ENCODE measurements at places on chromosomes 5 and 9.

DNA sequence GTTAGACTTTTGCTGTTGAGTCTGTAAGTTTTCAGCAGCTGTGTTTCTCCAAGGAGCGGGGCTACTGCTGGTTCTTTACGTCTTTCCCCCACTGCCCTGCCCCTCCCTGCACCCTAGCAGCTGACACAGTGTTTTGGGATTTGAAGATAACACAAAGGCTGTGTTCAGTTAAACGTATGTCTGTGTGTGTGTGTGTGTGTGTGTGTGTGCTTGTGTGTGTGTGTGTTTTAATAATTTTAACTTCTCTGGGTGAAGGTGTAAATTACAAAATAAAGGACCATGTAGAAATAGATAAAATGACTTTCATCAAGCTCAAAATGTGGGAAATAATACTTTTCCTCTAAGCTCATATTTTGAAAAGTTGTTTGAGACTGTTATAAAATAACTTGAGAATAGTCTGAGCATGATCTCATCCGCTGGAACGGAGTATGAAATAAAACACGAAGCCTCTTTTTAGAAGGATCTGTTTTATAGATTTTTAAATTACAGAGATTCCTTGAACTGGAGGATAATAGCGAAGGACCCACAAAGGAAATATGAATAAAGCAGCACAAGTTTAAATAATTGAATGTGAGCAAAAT, 10.9 kb downstream of the ABL1 start:
- no peak for DNase-seq

DNA sequence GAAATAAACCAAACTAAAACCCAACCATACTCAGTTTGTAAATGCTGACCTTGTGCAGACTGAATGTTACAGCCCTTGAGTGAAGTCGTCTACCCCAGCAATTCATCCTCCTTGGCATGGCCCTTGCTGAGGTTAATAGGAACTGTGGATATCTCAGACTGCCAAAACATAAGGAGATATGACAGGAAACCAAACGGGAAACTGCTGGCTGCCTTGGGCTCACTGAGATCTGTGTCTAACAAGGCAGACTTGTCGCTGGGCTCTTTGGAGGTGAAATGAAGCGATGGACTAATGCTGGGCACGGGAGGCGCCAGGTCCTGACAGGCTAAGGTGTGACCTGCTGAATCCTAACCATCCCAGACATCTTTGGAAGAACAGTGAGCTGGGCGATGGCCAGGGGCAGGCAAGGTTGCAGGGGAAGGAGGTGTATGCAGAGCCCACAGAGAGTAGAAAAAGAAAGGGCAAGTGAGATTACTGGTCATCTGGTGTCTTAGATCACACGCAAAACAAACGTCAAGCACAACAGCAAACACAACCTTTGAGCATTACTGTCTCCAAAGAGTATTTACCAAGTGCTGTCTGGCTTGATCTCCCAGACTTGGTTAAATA, 44.6 kb upstream of the ALDH1A1 start:
- no peak for DNase-seq

GRCh38 chr5:179242676-179243075, 102.6 kb downstream of the ADAMTS2 start:
- no peak for DNase-seq

DNA sequence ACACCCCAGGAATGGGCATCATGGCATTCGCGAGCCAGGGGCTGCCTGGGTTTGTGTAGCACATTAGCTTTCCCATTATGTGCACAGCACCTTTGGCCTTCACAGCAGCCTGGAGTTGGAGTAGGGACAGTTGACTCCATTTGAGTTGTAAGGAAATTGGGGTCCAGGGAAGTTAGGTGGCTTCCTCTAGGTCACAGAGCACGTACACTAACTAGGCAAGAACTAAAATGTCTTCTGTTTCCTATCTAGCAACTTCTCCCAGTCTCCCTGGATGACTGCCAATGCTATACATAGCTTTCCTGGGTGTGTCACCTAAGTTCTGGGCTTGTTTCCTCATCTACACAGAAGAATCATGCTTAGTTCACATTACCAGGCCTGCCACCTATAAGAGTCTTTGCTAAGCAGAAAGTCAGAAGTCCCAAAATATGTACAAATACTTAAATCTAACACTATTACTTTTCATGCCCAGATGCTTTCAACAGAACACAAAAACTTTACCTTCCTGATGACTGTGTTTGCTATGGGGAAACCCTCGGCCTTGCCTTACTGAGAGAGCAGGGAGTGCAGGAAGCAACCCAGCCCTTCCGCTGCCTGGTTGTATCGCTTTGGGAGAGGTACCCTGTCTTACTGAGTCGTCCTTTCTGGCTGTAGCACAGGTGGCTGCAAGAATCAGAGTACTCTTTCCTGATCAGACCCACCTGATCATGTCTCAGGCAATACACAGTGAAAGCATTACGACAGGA, 12.0 kb downstream of the MACROH2A1 start:
- DNase-seq = no peak

- DNase-seq = no peak
Measured at GRCh38 chr9:123544007-123544827, 188.2 kb downstream of the CRB2 start.

DNA sequence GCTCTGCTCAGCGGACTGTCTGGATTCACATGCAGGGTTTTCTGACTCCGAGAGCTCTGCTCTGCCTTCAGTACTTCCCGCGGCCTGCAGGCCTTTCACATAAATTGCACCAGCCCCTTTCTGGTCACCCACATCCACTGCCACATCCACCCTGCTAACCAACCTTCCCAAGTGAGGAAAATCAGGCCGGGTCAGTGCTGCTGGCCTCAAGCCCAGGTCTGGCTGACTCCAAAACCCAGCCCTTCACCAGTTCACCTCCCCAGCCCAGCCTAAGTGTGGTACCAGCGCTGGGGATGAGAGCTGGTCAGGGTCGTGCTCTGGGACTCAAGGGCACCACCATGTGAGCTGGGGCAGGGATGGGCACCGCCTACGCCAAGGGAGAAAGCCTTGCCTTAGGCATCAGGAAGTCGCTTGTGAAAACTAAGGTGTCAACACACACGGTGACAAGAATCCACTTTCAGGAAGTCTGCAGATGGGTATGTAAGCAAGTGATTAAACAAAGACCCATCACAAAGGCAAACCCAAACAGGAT, 12.3 kb downstream of the LMAN2 start:
- no peak for DNase-seq

DNA sequence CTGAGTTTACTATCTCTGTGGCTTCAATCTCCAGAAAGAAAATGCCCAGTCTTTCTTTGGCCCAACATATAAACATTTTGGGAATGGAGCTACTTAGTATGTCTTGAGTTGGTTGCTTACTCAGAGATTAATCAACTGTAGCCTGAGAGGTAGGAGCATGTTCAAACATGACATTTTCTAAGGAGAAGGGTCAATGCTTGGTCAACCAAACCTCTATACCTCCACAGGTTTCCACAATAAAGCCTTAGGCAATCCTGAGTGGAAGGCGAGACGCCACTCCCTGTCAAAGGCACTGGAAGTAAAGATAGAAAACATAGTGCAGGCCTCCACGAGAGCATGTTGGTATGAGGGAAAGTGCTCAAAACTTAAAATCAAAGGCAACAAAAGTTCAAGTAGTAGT, 411.4 kb downstream of the KCTD16 start:
- no peak for DNase-seq

GRCh38 chr9:12730198-12730597, 37.0 kb downstream of the TYRP1 start:
- DNase-seq = no peak

GRCh38 chr5:127386557-127386956, 96.0 kb downstream of the MEGF10 start:
- no peak for DNase-seq

- no peak for DNase-seq
Measured at GRCh38 chr5:176152191-176152929, 85.9 kb upstream of the SIMC1 start.

DNA sequence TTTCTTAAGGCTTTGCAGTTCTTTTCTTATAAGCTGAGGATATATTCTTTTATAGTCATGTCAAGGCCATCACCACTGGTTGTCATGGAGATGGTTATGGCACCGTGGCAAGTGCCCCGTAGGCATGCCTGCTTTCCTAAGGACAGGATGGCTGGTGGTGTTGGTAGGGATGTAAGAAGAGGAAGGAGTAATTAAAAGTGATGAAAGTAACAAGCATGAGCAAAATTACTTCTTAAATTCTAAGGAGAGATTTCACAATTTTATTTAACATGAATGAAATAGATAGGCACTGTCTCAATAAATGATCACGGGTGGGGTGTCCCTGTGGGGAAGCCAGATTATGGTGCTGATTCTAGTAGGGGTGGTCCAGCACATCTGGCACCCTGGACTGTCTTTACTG, 290.2 kb upstream of the KLF4 start:
- DNase-seq = no peak

DNA sequence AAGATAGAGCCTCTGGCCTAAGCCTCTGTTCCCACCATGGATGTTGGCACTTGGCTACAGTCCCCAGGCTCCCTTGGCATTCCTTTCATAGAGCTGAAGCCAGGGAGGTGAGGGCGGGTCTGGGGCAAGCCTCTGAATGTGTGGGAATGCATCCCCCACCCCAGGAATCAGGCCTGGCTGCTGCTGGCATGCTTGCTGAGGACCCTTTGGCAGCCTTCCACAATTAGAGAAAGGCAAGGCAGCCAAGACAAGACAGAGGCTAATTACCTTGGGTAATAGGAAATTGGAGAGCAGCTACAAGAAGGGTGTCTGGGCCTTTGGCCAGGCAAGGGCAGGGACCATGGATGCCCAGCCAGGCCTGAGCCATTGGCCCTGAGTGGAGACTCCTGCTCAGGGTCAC, 204.4 kb upstream of the TRIM32 start:
- DNase-seq = no peak

DNA sequence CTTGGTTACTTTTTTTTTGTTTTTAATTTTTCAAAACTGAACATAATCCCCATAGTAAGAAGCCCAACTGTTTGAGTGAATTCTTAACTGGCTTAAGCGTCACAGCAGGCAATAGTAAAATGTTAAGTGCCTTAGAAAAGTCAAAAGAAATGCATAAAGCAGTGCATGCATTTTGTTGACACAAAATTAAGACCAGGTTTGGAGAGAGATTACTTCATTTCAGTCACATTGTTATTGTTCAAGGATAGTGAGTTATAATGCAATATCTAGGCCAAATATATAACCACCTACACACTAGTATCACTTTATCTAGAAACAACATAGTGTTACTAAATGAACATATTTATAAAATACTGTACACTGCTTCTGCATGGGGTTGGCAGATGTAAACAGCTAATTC, 116.9 kb upstream of the KLF9 start:
- DNase-seq = no peak

GRCh38 chr5:140251527-140251973, 51.4 kb downstream of the PFDN1 start:
- no peak for DNase-seq

DNA sequence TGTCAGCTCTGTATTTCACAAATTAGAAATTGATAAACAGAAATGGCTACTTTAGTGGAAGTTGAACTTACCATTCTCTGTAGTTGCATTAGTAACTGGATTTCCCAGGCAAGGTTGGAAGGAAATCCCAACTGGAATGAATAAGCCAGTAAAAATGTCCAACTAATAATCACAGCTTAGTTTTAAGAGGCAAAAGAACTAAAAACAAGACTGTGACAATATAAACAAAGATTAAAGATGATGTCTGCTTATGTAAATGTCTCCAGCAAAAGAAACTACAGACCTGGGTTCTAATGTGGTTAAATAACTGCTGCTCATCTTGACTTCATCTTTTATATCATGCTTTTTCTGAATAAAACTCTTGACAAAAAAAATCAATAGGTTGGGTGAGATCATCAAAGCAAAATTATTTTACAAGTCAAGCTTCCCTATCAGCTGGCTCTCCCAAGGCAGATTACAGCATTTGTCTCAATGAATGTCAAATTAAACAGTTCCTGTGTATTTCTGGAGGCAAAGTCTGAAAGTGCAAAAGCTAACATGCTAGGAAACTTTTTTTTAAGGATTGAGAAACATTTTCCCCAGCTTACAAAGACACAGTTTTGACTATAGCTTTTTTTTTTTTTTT, 62.3 kb upstream of the HMHB1 start:
- DNase-seq = no peak

DNA sequence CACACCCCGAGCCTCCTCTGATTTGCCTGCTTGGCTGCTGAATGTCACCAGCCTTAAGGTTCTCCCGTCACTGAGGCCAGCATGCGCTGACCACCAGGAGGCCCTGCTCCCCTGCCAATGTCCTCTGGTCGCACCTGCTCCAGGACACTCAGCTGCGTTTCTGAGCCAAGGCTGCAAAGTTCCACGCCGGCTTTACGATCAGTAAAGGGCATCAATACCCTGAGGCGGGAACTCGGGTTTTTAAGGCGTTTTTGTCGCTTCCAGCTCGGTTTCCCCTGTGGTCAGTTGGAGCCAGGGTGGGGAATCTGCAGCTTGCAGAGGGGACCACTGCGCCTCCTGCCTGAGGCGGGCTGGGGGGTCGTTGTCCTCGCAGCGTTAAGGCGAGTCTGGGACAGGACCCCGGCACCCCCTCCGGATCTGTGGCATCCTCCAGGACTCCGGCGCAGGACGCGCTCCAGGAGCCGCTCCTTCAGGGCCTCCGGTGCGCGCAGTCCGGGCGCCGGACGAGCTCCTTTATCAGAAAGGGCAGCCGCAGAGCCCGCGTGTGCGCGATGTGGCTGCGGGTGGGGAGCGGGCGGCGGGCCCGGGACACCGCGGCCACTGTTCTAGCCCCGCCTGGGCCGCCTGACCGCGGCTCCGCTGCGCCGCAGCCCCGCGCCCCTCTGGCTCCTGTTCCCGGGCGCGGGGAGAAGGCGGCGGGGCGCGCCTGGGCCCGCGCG, 24.1 kb upstream of the FLT4 start:
- DNase-seq = no peak

Data from activated CD8-positive, alpha-beta memory T cell treated with anti-CD3 and anti-CD28 coated beads for 4 hours (primary cell).